ENCODE measurements at places on chromosomes 6 and 20.

DNA sequence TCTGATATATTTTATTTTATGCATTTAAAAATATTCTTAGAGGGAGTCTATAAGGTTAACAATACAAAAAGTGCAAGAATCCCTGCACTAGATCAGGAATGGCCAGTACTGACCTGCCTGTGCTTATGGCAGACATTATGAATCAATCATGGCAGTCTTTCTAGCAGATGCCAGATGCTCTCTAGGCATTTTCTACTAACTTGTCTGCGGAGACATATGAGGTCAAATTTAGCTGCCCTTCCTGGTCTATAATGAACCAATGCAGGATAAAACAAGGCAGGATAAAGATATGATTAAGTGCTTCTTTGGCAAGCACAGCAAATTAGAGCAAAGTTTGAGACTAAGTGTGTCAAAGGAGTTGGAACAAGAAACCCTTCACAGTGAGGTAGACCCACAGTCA lies 46.6 kb upstream of the RNF24 start:
- no peak for DNase-seq

- no peak for DNase-seq
Observed at GRCh38 chr6:54910431-54910884, 63.9 kb downstream of the FAM83B start.

GRCh38 chr6:45707176-45707575 lies 308.5 kb downstream of the CLIC5 start:
- no peak for DNase-seq

DNA sequence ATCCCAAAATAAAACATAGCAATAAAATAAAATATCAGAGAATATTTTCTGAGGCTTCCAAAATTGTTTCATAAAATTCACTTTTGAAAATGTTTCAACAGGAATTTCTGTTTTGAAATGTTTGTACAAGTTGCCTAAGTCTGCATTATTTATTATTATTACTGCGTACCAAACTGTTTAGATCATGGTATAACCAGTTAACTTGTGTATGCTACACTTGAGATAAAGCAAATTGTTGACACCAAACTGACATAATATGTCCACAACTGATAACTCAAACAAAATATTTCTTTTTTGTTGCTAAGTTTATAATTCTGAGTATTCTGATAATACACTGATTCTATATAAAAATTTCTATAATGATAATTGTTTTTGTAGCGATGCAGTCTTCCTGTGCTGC lies 531.8 kb upstream of the EYS start:
- no peak for DNase-seq

DNA sequence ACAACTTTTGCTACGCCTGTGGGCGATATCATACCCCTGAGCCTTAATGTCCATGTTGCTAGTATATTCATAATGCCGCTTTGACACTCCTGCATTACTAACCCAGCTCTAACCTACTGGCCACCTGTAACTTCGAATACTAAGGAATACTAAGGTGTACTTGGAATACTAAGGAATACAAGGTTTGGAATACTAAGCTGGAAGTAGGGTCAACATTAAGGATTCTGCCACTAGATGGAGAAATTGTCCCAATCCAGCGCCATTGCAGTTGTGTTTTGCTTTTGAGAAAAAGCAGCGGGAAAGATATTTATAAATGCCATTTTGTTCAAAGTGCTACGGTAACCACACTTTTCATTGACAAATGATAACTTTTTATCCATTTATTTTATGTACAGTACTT lies 10.7 kb downstream of the TBXT start:
- no peak for DNase-seq

DNA sequence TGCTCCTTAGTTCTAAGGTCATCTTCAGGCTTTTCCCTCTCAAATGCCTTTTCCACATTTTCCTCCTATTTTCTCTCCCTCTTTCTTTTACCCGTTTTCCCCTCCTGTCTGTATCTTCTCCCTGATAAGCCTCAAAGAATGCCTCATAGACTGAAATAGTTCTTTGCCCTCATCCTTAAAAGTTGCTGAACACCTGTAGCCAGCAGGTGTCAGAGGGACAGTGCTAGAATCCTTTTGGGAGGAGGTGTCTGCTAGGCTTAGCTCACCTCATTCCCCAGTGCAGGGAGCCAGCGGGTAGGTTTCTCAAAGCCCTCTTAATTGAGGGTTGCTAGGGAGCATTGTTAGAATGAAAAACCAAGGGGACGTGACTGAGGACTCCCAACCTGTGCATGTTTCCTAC lies 204.0 kb downstream of the TSHZ2 start:
- DNase-seq, result no peak

DNA sequence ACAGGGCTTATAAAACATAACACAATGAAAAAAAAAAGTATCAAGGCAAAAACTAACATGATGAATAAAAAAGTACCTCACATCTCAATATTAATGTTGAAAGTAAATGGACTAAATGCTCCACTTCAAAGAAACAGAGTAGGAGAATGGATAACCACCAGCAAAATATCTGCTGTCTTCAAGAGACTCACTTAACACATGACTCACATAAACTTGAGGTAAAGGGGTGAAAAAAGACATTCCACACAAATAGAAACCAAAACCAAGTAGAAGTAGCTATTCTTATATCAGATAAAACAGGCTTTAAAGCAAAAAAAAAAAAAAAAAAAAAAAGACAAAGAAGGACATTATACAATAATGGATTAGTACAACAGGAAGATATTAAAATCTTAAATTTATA lies 86.9 kb downstream of the TBC1D32 start:
- no peak for DNase-seq

- DNase-seq, result no peak
Observed at GRCh38 chr6:33416386-33417127, 1.4 kb downstream of the CUTA start.

DNA sequence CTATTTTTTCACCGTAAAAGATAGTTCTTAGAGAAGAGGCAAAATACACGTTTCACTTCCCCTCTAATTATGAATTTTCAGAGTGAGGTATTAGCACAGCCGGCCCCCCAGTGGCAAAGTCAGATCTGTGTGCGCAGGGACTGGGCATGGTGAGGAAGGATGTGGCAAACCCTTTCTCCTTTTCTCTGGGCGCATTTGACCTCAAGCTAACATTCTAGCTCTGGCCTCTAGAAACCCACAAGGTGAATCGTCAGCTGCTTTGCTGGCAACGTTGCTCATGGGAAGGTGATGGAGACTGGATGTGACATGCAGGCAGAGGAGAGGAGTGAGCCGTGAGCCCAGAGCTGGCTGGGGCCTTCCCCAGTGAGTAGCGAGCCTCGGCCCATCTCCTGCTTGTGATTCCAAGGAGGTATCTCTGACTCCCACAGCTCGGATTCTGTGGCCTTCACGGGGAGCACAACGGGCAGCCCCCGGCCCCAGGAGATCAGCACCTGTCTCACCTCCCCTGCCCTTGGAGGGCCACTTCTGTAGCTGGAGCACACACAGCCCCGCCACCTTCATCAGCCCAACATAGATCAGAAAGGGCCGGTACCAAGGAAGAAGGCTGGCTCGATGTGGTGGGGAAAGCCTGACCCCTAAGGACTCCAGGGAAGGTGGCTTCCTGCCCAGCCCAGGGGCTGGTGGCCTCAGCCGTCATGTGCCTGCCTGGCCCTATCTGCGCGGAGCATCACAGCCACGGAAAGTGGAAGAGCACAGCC lies 152.8 kb downstream of the TAF4 start:
- no peak for DNase-seq

DNA sequence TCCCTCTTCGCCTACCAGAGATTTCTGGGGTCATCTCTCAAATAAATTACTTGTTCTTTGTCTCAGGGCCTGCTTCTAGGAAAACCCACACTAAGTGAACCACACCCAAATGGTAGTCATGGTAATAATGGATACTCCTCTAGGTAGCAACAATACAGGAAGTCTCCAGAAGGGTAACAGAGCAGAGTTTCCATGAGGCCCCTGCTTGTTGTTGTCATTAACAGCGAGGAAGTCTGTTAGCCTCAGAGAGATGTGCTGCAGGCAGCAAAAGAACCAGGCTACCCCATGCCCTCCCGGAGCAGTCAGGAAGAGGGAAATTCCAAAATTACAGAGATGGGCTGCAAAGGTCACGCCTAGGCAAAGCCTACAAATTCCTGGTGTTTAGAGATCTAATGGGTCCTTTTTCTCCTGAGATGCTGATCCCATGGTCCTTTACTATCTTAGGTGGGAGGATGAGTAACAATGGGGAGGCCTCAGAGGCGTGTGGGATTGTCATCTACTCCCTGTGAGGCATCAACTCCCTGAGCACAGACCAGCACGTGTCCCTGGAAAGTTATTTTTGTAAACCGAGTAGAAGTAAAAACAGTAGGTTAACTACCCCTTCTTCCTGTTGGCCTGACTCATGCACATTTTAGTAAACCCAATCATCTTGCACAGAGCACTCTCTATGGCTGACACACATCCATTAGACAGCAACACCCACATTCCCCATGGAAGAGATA lies 10.1 kb downstream of the ISM1 start:
- no peak for DNase-seq

DNA sequence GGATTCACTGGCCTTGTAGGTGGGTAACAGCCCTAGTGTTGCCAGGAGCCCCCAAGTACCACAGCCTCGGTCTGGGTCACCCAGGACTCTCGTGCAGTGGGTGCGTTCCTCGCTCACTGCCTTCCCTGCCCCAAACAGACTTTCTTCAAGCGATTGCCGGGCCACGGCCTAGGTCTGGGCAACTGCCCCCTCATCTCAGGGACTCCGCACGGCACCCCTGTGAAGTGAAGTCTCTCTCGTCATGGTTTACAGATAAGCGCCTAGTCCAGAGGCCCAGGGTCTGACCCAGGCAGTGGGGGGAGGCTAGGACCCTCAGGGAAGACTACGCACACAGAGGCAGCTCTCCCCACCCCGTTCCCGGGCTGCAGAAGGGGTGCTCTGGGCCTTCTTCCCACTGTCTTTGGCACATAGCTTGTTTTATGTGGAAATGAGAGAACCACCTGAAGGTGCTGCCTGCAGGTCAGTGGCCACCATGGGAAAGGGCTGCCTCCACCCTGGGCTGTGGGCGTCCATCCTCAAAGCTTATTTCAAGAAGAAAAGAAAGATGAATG lies 220.8 kb downstream of the ERMARD start:
- no peak for DNase-seq

DNA sequence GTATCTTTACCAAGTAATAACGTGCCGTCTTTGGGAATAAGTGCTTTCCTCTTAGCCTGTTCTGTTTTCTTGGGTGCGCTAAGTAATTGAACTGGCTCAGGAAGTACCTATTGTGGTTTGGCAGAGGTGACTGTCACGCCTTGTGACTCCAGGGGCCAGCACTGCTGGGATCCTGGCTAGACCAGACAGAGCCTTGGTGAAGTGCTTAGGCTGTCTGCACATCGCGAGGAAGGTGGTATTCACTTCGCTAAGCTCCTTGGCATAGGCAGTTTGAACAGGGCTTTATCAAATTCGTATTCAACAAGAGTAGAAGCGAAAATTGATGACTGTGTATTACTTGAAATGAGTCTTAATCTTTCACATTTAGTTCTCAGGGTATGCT lies 17.6 kb downstream of the PRDM1 start:
- DNase-seq, result no peak

DNA sequence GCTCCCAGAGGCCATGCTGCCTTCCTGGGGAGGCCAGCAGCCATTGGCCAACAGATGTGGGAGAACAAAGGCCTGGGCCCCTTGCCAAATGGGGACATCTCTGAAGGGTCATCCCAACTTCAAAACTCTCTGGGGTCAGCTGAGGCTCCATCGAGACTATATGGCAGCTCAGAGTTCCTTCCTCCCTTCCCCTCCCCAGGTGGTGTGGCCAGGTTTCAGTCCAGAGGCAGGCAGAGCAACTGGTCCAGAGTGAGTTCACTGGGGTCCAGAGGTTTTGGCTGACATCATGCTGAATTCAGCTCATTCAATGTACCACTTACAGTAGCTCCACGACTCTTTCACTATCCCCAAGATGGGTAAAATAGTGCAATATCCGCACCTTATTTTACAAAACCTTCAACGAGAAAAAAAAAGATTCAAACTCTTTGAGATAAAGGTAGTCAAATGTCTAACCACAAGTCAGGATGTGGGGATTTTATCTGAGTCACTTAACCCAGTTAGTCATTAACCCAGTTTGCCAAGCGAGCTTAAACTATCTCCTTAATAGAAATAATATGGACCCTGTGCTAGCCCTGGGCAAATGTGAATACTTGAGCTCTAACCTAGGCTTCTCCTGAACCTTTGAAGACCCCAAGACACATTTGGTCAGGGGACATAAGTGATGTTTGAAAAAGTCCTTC lies 108.4 kb upstream of the PLEKHG1 start:
- DNase-seq, result no peak

- peak; percentile 6 for DNase-seq
Observed at GRCh38 chr6:11653028-11653583, 115.6 kb downstream of the TMEM170B start.

DNA sequence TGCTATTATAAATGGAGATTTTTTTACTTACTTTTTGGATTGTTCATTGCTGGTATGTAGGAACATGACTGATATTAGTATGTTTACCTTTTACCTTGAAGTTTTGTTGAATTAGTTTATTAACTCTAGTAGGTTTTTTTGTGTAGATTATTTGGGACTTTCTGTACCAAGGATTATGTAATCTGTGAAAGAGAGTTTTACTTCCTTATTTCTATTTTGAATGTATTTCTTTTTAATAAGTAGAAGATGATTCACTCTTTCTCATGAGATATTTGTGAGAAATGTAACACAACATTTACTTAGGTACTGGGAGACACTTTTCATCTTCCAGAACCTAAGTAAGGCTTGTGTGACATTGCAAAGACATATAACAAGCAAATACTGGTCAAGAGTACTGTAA lies 473.9 kb upstream of the HS3ST5 start:
- DNase-seq, result no peak

- DNase-seq, result no peak
Observed at GRCh38 chr6:134961366-134961765, 11.5 kb upstream of the ALDH8A1 start.

GRCh38 chr6:5365436-5366195 lies 104.3 kb downstream of the FARS2 start:
- DNase-seq, result no peak

- DNase-seq, result no peak
Observed at GRCh38 chr20:51703400-51704287, 64.5 kb downstream of the ATP9A start.

DNA sequence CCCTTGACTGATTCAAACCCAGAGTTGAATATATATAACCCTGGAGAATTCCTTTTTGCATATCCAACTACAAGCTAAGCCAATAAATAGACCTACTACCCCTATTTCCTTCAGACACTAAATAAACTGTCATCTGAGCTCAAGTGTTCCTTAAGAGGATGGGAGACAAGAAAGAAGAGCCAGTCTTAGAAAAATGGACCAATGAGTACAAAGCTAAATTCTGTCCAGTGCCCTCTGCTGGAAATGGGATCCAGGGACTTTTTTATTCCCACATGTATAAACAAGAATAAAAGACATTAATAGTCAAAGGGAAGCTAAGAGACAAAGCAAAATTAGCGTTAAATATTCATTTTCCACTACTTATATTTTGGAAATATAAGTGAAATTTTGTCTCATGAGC lies 4.8 kb downstream of the PPP1R10 start:
- no peak for DNase-seq

DNA sequence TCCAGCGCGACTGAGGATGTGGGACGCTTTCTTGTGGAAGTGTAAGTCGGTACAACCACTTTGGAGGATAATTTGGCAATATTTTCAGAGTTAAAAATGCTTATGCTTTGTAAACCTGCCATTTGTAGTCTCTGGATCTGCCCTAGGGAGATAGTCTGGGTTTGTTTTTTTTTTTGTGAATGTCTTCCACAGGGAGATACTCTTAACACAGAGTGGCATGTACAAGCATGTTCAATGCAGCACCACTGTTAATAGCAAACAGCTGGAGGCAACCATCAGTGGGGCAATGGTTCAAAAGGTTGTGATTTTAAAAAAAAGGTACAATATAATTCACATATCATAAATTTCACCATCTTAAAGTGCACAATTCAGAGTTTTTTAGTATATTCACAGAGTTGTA lies 22.4 kb downstream of the SLC9A8 start:
- DNase-seq, result no peak
